Activated CD4-positive, alpha-beta T cell treated with anti-CD3 and anti-CD28 coated beads, Interleukin-2, amount 50 U/mL, for 4 hours (primary cell): ENCODE measurements at places on chromosomes 1 and 21.

DNA sequence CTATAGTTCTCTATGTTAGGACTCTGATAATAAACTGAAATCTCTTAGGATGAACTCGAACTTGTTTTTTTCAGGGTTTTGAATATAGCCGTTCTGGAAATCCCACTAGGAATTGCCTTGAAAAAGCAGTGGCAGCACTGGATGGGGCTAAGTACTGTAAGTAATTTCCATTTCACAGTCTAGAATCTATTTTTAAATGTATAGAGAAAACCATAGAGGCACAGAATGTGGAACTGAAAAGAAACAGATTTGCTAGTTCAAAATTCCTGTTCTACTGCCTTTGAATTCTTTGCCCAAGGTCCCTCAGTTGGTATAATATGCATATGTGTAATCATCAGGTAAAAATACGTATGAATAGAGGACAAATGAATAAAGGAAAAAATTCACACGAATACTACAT, 4.8 kb downstream of the CTH start:
- DNase-seq = no peak

- no peak for DNase-seq
These were observed 24.8 kb downstream of the CNST start for GRCh38 chr1:246591047-246591446.

- peak; percentile 17 for DNase-seq
These were observed at the start of gene KCNQ4 for GRCh38 chr1:40783001-40783905. KCNQ4 (plus strand) TSS chr1:40783787; CDS start chr1:40784094, 307 bp downstream.

- DNase-seq = no peak
These were observed 126.1 kb downstream of the NAV1 start for GRCh38 chr1:201665036-201665435.

DNA sequence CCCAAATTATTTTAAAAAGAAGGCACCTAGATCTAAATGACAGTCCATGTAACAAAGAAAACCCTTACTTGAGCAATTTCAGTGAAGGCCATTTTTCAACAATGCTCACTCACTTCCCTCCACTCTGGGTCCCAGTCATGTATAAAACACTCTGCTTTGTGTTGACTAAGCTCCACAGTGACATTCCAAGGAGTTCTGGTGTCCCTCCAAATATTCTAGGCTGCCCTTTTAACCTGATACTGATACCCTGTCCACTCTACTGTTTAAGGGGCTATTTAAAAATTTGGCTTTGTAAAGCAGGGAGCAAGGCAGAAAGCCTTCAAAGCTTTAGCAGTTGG, 73.6 kb downstream of the GNG12 start:
- no peak for DNase-seq

DNA sequence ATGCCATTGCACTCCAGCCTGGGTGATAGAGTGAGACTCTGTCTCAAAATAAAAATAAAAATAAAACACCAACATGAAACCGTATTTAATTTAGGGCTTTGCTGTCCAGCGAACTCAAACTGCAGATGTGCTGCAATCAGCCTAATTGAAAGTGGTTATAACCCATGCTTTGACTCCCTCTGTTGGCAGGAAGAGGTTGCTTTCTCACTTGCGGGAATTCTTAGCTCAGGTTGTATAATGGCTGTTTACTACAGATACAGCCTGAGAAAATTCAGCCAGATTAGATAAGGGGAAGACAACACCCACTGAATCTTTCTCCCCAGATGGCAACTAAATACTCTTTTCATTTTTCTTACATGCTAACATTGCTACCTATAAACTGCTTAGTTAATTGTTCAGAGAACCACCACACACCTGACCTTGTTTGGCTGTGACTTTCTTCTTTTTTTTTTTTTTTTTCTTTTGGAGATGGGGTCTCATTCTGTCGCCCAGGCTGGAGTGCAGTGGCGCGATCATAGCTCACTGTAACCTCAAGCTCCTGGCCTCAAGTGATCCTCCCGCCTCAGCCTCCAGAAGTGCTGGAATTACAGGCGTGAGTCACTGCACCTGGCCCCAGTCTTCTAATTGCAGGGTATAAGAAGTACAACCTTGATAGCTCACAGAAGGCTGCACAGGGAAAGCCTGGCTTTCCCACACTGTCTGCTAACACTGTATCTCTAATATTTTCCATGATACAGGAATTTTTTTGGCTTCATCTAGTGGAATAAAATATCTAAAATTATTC, 34.6 kb downstream of the DNTTIP2 start:
- peak; percentile 16 for DNase-seq
